NCI-H187 (cell line): ENCODE measurements at places on chromosomes 16 and 17.

DNA sequence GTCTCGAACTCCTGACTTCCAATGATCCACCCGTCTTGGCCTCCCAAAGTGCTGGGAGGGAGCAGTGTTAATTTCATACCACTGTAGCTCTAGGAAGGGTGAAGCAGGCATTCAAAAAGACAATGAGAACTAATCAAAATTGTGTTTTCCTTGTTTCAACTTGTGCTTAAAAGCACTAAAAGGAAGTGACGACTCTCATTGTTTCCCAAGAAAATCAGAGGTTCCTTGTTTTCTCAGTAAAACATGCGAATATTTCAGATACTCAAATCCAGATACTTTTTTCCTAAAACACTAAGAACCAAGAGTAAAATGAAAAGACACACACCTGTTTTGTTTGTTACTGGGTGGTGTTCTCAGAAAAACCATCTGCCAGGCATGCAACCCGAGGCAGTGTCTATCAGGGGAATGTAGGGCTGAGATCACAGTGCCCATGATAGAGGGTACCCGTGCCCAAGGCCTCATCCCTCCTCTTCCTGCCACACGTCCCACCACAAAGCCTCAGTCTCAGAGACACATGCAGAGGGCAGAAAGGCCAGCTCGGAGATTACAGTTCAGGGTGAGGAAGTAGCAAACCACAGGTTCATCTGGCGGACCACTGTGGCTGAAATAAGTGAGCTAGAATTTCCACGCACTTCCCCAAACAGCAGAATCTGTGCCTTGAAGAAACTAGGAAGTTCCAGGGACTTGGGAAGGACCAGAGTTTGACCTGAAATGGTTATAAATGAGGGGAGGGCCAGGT, 33.7 kb downstream of the GINS3 start:
- no peak for DNase-seq

DNA sequence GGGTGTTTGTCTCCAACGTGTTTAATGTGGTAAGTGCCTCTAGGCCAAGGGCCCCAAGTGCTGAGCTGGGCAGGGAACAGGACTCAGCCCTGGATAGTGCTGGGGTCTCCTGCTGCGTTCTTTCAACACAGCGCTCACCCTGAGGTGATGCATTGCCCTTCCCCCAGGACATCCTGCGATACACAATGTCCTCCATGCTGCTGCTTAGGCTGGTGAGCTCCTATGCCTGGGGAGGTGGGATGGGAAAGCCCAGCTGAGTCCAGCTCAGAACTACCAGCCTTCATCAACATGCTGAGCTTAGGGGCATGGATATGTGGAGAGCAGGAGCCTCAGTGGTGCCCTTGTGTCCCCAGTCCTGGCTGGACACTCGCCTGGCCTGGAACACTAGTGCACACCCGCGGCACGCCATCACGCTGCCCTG, 563 bp downstream of the ZACN start:
- DNase-seq: no peak

DNA sequence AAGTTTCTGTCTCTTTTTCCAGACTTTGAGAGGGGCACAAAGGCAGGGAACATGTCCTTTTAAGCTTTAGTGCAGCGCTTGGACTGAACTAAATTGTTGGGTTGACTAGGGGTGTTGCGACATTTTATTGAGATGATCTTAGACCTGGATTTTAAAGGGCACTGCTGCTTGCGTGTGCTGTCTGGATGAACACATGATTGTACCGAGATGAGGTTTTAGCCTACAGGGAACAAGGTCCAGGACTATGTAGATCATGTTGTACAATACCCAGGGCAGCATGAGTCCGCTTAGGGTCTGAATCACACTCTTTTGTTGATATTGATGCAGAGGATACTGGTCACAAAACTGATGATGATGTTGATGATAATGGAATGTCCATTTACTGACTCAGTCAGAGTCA, 5.2 kb upstream of the RGS9 start:
- DNase-seq: no peak

- no peak for DNase-seq
These were observed 235.2 kb upstream of the CDH5 start for GRCh38 chr16:66131156-66131807.

- DNase-seq: no peak
These were observed 110.1 kb downstream of the IRX3 start for GRCh38 chr16:54176376-54176901.

DNA sequence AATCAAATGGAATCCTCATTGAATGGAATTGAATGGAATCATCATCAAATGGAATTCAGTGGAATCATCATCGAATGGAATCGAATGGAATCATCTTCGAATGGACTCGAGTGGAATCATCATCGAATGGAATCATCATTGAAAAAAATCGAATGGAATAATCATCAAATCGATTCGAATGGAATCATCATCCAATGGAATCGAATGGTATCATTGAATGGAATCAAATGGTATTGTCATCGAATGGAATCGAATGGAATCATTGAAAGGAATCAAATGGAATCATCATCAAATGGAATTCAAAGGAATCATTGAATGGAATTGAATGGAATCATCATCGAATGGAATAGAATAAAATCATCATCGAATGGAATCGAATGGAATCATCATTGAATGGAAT, 619.3 kb downstream of the TP53TG3F start:
- DNase-seq: no peak

DNA sequence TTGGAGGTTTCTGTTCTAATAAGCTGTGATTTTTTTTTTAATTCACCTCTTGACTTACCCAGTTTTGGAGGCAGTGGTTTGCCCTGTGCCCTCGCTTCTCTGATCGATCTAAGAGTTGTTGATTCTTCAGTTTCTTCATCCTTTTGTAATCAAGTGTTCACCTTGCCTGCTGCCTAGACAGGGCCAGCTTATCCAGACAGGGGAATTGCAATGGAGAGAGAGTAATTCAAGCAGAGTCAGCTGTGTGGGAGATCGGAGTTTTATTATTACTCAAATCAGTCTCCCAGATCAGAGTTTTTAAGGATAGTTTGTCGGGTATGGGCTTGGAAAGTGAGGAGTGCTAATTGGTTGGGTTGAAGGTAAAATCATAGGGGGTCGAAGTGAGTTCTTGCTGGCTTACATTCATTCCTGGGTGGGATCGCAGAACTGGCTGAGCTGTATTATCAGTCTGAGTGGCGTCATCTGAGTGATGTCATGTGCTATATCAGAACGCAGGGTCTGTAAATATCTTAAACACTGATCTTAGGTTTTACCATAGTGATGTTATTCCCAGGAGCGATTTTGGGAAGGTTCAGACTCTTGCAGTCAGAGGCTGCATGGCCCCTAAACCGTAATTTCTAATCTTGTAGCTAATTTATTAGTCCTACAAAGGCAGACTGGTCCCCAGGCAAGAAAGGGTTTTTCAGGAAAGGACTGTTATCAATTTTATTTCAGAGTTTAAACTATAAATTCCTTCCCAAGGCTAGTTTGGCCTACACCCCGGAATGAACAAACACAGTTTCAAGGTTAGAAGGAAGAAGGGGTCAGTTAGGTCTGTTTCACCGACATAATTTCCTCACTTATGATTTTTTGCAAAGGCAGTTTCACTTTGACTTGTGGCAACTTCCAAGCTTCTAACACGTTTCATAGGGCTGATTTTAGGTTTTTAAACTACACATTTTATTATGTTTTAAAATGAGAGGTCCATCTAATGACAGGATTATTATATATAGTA, 21.5 kb upstream of the KCNJ16 start:
- DNase-seq: no peak

DNA sequence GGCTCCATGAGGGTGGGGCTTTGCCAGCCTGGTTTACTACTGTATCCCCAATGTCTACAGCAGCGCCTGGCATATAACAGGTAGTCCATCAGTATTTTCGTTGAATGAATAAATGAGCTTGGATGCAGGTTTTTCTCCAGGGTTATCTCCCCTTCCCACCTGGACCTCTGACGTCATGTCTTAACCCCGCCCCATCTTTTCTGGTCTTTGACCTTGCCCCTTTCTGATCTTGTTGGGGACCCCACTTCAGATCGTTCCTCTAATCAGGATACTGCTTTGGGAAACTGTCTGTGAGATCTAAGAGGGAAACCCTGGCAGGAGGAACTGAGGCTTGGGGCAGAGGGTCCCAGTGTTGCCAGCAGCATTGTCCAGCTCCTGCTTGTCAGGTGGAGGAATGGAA, 68.8 kb upstream of the GCSH start:
- no peak for DNase-seq

GRCh38 chr17:61836266-61837174, 26.8 kb downstream of the BRIP1 start:
- no peak for DNase-seq

- DNase-seq: no peak
These were observed 8.9 kb upstream of the TCF25 start for GRCh38 chr16:89864527-89864820.

GRCh38 chr17:17681744-17682292, 560 bp downstream of the RAI1 start:
- no peak for DNase-seq

GRCh38 chr16:68360956-68361355, 50.1 kb downstream of the PRMT7 start:
- no peak for DNase-seq

DNA sequence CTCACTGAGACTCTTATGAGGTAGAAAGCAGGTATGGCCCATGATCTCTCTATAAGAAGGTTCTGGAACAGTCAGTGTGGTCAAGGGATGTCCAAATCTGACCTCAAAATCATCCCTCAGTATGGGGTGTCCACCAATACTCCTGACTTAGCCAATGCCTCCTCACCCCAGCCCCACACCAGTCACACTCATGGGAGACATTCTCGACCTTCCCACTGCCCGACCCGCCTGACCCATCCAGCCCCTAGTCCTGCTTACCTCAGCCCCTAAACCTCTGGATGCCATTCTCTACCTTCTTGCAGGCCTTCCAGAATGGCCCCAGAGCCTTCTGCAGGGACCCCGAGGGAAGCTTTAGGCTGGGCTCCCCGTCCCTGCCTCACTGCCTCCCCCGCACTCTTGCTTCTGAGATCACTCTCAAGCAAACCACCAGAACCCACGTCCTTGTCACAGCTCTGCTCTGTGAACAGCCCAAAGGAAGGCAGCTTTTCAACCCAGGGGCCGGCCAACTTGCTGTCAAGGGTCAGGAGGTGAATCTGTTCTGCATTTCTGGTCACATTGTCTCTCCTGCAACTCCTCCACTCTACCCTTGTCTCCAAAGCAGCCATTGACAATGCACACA, 44.9 kb upstream of the RBFOX3 start:
- no peak for DNase-seq

GRCh38 chr16:21185659-21186325, 25.6 kb downstream of the ZP2 start:
- no peak for DNase-seq

- DNase-seq: no peak
These were observed 669.3 kb downstream of the WWOX start for GRCh38 chr16:78768718-78769117.

- DNase-seq: no peak
These were observed 77.3 kb downstream of the PHKB start for GRCh38 chr16:47538472-47538871.

GRCh38 chr16:49460786-49461470, 87.3 kb downstream of the C16orf78 start:
- no peak for DNase-seq

DNA sequence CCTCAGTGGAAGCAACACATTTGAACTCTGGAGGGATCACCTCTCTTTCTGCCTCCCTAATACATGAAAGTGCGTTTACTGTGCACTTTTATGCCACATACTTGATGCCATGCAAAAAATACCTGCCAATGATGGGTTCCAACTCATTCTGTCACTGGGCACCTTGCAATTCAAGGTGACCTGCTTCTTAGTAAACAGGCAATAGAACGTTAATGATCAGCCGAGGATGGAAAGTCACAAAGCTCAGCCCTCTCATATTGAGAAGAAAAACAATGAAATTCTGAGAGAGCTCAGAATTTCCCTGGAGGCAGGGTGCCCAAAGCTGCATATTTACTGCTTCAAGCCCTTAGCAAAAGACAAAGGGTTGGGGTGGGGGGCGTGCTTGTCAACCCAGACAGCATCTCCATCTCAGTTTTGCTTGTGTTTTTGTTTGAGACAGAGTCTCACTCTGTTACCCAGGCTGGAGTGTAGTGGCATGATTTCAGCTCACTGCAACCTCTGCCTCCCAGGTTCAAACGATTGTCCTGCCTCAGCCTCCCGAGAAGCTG, 23.2 kb downstream of the LITAF start:
- DNase-seq: no peak

GRCh38 chr16:11964761-11965551, at the start of gene TNFRSF17:
Gene TNFRSF17 (plus strand): TSS chr16:11965210. CDS start chr16:11965325, 115 bp downstream.
- no peak for DNase-seq

- no peak for DNase-seq
These were observed 63.3 kb upstream of the HLF start for GRCh38 chr17:55201308-55201932.

GRCh38 chr16:83197450-83197849, 570.7 kb downstream of the CDH13 start:
- no peak for DNase-seq

DNA sequence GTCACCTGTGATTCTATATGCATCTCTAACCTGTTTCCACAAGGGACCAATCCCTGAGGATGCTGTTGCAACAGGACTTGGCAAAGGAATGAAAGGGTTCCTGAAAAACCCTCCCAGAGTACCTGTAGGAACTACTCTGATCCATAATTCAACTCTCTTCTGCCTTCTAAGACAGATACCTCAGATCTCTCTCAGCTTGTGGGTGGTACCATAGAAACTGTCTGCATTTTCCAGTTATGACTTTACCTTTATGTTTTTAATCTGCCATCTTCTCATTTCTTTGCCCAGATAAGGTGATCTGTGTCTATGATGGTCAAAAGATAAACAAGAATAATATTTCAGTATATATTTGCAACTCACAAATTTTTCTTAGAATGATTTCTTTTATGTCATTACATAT, 65.1 kb downstream of the TMC6 start:
- no peak for DNase-seq

- DNase-seq: no peak
These were observed 47.0 kb downstream of the COX4I1 start for GRCh38 chr16:85846461-85846860.

- no peak for DNase-seq
These were observed 28.1 kb upstream of the NXPH3 start for GRCh38 chr17:49547566-49547965.

DNA sequence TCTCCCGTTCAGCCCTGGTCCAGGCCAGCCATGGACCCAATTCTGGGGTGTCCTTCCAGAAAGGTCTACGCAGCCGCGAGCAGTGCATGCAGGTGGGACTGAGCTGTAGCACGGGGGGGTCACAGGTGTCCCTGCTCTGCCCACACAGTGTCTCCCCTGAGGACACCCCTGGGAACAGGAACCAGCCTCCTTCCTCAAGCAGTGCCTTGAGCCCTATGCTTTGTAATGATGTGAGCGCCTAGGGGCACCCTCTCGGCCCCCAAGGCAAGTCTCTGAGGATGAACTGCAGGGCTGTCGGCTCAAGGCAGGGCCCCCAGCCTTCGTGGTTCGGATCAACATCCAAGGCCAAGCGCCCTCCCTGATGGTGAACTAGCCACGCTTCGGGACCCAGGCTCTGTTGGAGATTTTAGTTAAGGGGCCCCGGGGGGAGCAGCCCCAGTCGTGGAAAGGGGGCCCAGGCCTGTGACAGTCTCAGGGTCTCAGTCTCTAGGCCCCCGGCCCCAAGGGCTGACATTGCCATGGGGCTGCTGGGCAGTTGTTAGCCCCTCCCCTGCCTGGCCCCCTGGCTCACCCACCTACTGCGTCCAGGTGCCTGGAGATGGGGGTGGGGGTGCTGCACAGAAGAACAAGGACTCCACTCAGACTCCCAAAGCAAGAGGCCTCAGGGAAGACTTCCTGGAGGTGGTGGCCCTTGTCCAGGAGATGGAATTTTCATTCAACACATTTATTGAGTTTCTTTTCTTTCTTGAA, 2.3 kb downstream of the IL17C start:
- DNase-seq: no peak

- DNase-seq: no peak
These were observed 9.2 kb downstream of the DYNC1LI2 start for GRCh38 chr16:66741950-66742808.
